ENCODE measurements at places on chromosomes 13 and 19.

DNA sequence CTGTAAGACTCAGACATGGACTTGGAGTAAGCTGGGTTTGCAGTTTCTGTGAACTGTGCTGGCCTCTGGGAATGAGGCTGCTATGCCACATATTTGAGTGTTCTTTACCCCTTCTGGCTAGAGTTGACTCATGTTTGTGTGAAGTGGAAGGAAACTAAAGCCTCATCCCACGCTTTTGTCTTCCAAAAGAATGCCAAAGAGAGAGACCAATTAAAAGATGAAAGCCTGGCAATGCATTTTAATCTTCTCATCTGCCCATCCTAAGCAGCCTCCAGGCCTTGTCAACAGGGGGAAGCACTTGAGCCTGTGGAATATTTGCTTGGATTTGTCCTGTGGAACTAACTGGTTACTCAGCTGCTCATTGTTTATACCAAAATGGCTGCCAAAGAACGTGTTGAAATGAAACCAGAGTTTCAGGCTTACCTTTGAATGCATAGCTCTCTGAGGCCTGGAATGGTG, 49.1 kb downstream of the LMO7 start:
- DNase-seq = no peak

GRCh38 chr19:33261511-33262189, 36.0 kb upstream of the SLC7A10 start:
- no peak for DNase-seq

DNA sequence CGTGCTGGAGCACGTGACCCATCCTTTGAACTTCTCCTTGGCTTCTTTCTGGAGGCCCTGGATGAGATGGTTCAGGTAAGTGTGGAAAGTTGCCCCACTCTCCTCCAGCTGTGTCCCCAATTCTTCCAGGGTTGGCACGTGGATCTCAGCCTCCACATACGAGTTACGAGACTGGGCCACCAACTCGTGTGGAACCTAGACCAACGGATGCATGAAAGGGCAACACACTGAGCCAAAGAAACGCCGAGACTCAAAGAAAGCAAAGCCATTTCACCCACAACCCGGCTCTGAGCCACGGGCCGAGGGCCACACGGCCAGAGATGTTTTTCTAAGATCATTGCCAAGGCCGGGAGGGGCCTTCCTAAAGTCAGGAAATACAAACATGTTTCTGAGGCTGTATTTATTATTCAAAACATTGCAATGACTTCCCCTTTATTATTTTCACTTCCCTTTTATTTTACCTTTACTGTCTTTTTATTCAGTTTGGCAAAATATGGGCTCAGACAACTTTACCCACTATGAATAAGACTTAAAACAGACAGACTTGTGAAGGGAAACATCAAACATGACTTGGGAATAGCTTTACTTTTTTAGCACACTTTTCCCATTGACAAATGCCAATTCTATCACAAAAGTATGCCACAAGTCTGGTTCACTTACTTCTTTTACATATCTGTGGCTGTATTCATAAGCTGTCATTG, 94.6 kb downstream of the KL start:
- DNase-seq = no peak

- no peak for DNase-seq
Observed at GRCh38 chr19:5621945-5622464, 571 bp downstream of the SAFB2 start.

DNA sequence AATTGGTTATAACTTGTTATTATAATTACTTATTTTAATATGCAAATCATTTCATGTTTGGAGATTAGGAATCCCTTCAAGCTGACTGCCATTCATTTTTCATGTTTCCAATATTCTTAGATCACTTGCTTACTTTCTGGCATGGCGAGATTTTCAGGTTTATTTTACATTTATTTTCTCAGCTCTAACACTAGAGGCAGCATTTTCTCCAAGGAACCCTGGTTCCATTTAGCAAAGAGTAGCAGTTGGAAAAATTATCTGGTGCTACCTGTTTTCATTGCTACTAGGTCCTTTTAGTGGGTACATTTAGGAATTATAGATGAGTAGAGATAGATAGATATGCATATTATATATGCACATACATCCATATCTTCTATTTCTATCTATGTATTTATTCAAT, 90.9 kb upstream of the TRPC4 start:
- DNase-seq = no peak

DNA sequence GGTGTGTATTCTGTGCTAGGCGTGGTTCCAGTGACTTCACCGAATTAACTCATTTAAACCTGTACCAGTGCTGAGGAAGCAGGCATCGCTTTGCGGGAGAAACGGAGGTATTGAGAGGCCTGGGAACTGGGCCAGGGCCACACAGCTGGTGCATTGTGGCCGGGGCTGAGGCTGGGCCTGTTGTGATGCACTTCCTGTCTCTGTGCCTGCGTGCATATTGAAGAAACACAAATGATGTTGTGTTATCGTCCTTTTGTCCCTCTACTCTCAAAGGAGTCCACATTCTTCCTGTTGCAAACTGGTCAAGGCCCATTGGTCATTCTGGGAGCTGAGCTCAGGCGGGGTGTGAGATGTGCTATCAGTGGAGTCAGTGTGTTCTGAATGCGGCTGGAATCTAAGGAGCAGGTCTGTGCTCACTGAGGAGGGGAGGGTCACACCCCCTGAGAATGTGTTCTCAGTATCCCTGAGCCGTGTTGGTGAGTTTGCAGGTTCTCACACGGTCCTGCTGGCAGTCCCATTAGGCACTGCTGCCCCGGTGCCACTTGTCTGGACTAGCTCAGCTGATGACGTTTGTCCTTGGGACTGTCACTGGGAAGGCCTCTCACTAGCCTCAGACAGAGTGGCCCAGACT, 62.1 kb downstream of the ARHGEF7 start:
- DNase-seq = no peak

DNA sequence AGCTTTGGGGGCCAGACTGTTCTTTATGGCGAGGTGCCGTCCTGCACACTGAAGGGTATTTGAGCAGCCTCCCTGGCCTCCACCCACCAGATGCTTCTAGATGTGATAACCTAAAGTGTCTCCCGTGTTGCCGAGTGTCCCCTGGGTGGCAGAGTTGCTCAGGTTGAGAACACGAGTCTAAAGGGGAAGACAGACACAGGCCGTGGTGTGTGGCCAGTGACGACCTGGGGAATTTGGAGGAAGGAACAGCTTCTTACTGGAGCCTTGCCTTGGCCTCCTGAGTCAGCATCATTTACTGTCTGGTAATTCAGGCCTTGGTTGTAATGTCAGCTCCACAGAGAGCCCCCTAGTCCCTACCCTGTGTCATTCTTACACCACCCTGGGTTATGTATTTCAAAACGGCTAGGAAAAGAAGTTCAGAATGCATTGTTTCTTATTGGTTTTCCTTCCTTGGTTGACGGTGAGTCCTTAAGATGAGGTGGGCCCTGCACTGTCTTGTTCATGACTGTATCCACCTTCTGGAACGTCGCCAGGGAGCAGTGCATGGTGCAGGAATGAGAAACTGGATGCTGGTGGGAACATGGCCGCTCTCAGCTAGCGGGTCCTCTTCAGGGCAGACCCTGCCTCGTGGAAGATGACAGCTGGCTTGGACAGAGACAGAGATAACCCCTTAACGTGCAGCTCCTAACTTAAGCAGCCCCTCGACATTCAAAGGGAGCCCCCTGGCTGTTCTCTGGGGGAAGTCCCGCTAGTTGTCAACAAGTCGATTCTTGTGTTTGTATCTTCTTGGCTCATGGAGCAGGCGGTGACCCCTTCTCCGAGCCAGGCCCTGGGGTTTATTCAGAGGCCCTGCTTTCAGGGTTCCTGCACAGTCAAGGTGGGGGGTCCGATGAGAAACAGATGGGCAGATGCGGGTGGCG, 7.2 kb downstream of the SIN3B start:
- no peak for DNase-seq

- DNase-seq = no peak
Observed at GRCh38 chr13:33904431-33904830, 86.5 kb downstream of the RFC3 start.

- DNase-seq = no peak
Observed at GRCh38 chr19:52343548-52343947, 7.5 kb downstream of the ZNF610 start.

DNA sequence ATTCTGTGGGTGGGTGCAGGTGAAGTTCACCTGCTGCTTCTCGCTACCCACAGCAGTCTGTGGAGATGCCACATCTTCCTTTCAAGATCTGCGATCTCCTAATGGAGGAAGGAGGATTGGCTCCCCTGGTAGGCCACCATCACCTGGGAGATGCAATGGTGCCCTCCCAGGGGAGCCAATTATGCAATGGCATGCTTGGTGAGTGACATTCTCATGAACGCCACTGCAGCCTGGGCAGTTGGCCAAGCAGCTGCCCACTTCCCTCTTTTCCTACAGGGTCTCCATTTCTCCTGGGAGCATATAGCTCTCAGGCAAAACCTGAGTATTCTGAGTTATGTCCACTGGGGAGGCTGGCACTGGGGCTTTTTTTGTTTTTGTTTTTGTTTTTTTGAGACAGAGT, 83.5 kb upstream of the KCTD15 start:
- DNase-seq = no peak

DNA sequence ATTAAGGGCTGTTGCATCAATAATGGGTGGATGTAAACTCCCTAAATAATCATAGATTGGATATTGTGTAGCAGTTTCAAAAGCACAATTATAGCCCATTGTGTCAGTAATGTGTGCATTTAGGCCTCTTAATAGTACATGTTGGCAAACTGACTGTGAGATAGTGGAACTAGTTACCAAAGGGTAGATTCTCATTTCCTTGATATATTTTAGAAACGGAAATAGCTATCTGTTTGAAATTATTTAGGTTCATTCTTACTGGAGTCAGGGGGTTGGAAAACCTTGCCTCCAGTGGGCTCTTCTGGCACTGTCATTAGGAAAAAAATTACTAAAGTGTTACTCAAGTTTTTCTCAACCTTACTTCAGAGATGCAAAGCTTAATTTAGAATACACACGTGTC, 1074.9 kb downstream of the PCDH17 start:
- DNase-seq = no peak

GRCh38 chr19:19447536-19448237, 42.2 kb downstream of the GATAD2A start:
- no peak for DNase-seq

DNA sequence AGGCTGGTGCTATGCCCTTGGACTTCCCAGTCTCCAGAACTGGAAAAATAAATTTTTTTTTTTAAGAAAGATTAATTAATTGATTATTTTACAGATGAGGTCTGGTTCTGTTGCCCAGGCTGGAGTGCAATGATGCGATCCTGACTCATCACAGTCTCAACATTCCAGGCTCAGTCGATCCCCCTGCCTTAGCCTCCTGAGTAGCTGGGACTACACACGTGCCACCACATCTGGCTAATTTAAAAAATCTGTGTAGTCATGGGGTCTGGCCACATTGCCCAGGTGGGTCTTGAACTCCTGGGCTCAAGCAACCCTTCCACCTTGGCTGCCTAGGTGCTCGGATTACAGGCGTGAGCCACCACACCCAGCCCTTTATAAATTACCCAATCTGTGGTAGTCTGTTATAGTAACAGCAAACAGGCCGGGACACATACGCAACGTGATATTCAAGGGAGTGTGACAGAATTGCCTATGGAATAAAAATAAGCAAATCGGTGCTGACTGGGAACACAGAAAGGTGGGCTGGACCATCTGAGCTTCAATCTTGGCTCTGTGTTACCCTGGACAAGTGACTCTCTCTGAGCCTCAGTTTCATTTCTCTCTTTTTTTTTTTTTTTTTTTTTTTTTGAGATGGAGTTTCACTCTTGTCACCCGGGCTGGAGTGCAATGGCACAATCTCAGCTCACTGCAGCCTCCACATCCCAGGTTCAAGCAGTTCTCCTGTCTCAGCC, 42.8 kb downstream of the PIN1 start:
- no peak for DNase-seq

DNA sequence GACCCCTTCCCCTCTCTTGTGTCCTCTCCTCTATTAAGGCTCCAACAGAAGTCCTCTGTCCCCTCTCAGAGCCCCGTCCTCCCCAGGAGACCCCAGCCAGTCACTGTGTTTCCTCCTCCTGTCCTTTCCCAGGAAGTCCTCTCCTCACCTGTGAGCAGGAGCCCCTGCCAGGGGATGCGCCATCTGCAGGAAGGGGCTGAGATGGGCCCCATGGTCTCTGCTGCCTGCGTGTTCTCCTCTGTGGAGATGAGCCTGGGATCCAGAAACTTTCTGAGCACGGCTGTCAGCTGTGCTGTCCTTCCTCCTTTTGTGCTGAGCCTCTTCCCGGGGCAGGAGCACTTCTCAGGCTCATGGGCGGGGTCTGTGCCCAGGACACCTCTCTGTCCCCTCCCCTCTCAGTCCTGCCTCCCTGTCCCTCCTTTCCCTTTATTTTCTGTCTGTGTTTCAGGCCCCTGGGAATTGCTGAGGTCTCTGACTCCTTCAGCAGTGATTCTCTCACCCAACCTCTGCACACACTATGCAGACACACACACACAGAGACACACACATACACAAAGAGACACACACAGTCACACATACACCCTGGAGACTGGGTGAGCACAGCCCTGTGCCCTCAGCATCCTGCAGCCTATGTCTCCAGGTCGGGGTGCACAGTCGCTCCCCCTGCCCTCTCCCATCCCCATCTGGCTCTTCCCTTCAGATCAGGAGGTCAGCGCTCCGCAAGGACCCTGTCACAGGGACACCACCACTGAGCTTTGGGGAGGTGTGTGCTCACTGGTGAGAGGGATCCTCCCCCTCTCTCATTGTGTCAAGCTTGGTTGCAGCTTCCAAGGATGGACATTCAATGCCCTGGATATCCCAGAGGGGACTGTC, at the start of gene CEACAM8:
Gene CEACAM8 (minus strand): TSS at position 308 of the 873 bp plus-strand sequence. CDS start 96 bp downstream, at position 212.
- DNase-seq = no peak

DNA sequence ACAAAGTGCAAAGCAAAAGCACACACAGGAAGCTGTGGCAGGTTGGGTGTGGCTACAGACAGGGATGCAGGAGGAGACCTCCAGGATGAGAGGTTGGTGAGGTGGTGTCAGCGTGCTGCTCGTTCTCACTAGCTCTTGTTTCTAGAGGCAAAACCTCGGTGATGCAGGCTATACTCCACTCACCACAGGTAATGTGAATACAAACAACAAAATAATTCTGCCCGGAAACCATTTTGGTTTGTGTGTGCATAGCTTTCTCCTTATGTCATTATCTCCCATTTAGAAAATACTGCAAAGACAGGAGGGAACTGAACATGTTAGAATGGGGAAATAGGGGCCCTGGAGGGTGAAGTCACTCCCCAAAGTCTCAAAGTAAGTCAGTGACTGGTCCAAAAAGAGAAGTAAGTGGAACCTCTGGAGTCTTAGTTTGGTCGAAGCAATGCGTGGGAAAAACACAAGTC, 9.4 kb downstream of the LCP1 start:
- no peak for DNase-seq

GRCh38 chr19:39941615-39942365, 7.4 kb upstream of the FCGBP start:
- no peak for DNase-seq

- DNase-seq = no peak
Observed at GRCh38 chr19:18785179-18786124, 5.7 kb downstream of the COMP start.

GRCh38 chr13:69199664-69200063, 908.0 kb upstream of the ATXN8OS start:
- DNase-seq = no peak

GRCh38 chr19:11405846-11406643, 13.1 kb downstream of the RGL3 start:
- no peak for DNase-seq

- no peak for DNase-seq
Observed at GRCh38 chr13:21688056-21688455, 17.2 kb downstream of the FGF9 start.
